T-cell (primary cell): ENCODE measurements at places on chromosomes 1 and 21.

GRCh38 chr1:171676823-171677222, 24.3 kb upstream of the MYOC start:
- DNase-seq: no peak

DNA sequence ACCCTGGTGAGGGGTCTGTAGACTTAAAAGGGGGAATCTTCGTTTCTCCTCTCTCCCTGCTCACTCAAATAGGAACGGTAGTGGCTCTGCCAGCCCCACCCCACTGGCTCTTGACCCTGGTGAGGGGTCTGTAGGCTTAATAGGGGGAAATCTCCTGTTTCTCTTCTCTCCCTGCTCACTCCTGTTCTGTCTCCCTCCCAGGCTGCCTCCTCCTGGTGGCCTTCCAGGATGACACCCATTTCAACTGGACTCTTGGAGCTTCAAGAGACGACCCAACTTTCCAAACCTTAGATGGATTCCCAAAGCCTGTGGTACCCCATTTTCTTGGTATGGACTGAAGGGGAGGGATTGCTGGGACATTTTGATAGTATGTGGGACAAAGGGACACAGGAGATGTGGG, 1.4 kb upstream of the EPHB2 start:
- DNase-seq: no peak

DNA sequence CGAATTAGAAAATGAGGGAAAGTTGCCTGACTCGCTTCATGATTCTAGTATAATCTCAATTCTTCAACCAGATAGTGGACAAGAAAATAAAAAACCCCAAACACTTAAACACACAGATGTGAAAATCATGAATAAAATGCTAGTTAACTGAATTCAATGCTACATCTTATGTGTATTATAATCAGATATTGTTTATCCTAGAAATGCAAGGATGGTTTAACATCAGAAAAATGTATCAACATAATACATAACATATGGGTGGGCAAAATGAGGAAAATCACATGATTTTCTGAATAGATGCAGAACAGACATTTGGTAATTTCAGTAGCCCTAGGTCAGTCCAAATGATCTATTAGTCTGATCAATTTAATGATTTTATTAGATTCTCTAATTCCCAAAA, 97.2 kb downstream of the SIM2 start:
- DNase-seq: no peak

DNA sequence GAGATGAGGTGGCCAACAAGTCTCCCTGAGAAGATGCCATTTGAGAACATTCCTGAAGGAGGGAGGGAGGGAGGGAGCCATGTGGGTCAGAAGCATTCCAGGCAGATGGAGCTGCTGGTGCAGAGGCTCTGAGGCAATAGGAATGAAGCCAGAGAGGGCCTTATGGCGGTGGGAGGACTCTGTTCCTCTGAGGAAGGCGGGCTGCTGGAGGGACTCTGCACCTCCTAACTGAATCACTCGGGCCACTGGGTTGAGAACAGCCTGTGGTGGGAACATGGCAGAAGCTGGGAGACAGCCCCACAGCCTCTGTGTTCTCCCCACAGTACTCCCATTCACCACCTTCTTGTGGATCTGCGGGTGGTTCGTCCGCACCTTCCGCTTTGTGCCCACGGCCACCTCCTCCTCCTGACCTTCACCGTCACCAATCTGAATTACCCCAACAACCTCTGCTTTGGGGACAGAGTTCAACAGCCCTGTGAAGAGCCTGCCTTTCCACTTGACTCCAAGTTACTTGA, 2.4 kb upstream of the TMEM125 start:
- DNase-seq: no peak

GRCh38 chr1:24654010-24654409, 10.9 kb downstream of the SRRM1 start:
- no peak for DNase-seq

DNA sequence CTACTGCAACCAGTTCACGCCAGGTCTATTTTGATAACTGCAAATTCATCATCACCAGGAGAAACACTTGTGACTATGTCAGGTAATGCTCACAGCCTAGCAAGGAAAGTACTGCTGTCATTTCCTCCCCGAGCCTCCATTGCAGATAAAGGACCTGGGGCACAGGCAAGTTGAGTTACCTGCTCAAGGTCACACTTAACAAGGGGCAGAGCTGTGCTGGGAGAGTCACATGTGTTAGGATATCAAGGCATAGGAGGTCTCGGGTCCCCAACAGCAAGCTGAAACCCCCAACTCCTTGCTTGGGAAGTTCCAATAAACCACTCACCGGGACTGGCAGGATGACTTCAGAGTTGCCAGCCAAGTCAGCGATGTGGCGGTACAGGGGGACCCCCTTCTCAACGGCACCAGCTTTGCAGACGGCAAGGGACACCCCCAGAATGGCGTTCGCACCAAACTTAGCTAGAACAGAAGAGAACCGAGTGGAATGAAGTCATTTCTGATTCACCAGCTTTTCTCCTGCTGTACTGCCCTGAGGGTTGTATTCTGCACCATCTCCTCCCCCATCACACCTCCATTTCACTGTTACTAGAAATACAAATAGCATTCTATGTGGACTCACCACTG, 11.6 kb downstream of the ENO1 start:
- DNase-seq: no peak

- DNase-seq: no peak
Measured at GRCh38 chr1:40649592-40649930, 15.9 kb downstream of the RIMS3 start.

DNA sequence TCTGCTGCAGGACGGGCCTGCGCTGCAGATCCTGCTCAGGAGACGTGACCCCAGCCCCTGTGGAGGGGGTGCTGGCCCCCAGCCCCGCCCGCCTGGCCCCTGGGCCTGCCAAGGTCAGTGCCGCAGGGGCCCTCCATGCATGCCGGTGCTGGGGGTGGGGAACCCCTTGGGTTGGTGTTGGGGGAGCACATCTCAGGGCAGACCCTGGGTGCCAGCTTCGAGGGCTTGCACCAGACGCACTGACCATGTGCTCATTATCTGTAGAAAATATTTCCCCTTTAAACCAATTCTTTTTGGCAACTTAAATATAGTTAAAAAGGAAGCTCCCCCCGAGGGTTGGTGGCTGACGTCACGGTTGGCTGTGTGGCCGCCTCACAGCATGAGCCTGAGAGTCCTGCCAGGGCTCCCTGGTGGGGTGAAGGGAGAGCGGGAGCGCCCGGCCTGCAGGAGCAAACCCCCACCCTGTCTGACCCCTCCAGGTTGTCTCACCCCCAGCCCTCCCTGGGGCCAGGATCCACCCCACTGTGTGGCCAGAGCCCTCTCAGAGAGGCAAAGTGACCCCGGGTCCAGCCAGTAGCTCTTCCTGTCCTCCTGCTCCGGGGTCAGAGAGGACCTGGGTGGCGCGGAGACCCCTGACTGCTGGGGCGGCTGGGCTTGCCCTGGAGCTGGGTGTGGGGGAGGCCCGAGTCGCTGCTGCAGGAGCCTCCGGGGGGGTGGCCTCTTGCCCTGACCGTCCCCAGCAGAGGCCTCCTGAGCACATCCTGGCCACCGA, 5.3 kb upstream of the PFKL start:
- no peak for DNase-seq

DNA sequence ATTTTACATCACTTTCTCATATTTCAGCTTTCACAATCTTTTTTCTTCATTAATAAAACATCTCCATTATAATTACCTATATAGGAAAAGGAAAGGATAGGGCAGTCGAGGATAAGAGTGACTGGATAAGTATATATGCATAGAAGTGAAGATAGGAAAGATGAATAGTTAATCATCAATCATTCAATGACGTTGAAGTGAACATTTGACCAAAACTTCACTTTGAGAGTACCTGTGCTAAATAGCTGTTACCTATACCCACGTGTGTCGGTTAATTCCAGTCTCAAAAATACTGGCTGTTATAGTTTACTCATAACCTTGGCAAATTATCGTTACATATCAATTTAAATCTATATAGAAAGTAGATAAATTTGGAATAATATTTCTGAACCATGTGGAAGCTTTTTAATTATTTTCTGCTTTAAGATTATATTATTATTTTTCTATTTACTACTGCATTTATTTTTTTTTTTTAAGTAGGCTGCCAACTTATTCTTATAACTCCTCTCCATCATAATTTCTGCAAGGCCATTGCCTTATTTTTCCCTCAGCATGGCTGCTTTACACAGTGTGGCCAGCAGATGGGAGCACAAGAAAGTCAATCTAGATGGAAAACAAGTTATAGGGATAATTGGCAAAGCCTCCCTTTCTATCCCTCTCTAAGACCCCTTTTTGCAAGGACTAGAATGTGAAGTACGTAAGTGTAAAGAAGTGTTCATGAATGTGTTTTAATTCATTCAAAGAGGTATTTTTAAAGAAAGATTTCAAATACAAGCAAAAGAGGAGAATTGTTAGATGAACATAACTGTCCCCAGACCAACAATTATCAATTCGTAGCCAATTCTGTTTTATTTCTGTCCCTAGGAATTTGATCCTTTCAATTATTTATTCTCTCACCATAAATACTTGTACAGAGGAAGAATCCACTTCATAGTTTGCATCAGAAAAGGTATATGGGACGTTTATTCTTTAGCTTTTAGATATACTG, 290.4 kb downstream of the KCNT2 start:
- DNase-seq: no peak

DNA sequence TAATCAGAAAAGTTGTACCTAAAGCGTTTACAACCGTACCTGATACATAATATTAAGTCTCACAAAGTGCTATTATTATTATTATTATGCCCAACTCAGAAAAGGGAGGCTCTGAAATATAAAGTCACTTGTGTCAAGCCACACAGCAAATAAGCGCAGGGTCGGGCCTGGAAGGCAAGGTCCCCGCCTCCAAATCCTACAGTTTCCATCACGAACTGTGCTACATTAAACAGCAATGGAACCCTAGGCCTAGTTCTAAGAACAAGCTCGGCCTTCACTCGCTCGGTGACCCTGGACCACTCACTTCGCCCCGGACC, 549 bp downstream of the PARS2 start:
- no peak for DNase-seq
